ENCODE measurements at places on chromosomes 5 and 9.

DNA sequence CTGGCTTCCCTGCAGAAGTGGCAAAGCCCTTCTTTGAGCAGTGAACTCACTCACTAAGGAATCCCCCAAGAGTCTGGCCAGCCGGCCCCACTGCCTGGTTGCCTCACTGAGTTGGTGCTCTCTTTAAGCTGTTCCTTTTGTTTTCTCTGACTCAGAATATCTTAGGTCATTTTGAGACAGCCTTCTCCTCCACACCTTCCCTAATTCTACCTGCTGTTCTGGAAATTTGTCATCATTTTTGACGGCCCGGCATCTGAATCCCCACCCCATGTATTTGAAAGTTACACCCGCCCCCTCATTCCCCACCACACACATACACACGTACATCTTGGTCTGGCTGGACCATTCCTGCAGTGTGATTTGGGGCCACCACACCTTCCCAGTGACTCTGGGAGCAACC is 41.8 kb downstream of the FGF1 start:
- H3K4me3 ChIP-seq = no peak overlapping the region
- no peak overlapping the region for H3K27ac ChIP-seq
- no peak for DNase-seq

GRCh38 chr5:123844873-123845272 is 332.9 kb downstream of the CSNK1G3 start:
- no peak overlapping the region for H3K4me3 ChIP-seq
- H3K27me3 ChIP-seq = no peaks in the 10 kb centered on the region
- H3K4me1 ChIP-seq = no peaks in the 10 kb centered on the region
- no peak for DNase-seq
- H3K36me3 ChIP-seq = no peaks in the 10 kb centered on the region

DNA sequence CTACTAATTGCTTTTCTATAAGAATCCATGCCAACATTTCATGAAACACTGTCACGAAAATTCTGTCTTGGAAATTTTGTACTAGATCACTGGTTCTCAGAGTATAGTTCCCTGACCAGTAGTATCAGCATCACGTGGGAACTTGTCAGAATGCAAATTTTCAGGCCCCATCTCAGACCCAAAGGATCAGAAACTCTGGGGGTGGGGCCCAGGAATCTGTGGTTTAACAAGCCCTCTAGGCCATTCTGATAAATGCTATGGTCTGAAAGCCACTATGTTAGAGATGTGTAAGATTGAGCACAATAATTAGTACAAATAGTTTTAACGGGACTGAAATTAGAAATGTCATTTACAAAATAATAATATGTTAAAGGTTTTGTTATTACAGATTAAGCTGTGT is 615.7 kb upstream of the ARRDC3 start:
- H3K36me3 ChIP-seq = no peaks in the 10 kb centered on the region
- H3K4me3 ChIP-seq = no peak overlapping the region
- no peak for DNase-seq
- no peaks in the 10 kb centered on the region for H3K27me3 ChIP-seq
- no peaks in the 10 kb centered on the region for H3K4me1 ChIP-seq

- no peak overlapping the region for H3K27ac ChIP-seq
- no peak overlapping the region for H3K4me3 ChIP-seq
- no peaks in the 10 kb centered on the region for H3K27me3 ChIP-seq
- H3K36me3 ChIP-seq = no peaks in the 10 kb centered on the region
Observed at GRCh38 chr9:136239983-136240330, 5.7 kb downstream of the QSOX2 start.

DNA sequence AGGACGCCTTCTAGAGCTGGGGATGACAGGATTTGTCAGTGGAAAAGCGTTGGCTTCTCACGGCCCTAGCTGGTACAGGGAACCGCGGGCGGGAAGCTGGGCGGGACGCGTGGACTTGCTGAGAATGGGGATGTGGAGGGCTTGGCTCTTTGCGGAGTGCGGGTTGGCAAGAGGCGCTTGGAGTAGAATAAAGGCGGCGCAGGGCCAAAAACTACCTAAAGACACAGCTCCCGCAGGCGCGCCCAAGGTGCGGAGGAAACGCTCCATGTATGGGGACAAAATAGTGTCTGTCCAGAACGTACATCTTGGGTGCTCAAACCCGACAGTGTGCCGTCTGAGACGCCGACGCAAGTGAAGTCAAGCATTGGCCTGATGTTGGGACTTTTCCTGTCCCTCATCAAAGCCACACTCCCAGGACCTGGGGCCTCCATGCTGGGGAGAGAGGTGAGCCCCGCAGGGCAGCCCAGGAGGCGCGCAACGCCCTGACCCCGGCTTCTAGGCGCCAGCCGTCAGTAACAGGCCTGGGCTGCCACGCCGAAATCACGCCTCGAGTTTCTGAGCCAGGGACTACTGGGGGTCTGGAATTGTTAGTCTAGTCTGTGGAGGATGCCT is 1.6 kb upstream of the NKX2-5 start:
- H3K4me1 ChIP-seq = peaks cover 3% of the 10 kb centered on the region
- H3K27ac ChIP-seq = no peak overlapping the region
- H3K4me3 ChIP-seq = no peak overlapping the region

DNA sequence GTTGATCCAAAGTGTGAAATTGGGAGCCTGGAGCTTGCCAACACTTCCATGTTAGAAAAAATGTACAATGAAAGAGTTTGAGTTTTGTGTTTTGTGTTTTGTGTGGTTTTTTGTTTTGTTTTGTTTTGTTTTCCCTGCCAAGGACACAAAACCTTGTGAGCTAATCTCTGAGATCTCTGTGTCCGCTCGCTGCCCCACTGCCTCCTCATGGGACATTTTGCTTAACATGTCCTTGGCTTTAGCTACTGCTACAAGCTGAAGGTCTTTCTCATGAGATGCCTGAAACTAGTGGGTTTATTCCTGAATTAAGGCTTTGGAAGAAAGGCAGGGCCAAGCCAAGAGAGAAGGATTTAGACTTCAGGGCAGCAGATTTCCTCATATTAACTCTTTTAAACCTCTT is 7.3 kb upstream of the JAKMIP2 start:
- H3K27ac ChIP-seq = no peak overlapping the region
- H3K4me1 ChIP-seq = no peaks in the 10 kb centered on the region
- no peak for DNase-seq
- no peaks in the 10 kb centered on the region for H3K27me3 ChIP-seq
- no peak overlapping the region for H3K4me3 ChIP-seq

DNA sequence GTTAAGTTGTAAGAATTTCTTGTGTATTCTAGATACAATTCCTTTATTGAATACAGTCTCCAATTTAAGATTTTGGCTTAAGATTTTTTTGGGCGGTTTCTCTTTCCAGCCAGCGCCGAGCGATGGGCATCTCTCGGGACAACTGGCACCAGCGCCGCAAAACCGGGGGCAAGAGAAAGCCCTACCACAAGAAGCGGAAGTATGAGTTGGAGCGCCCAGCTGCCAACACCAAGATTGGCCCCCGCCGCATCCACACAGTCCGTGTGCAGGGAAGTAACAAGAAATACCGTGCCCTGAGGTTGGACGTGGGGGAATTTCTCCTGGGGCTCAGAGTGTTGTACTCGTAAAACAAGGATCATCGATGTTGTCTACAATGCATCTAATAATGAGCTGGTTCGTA is 278.7 kb upstream of the TARS1 start:
- H3K4me3 ChIP-seq = no peak overlapping the region
- no peak for DNase-seq
- no peaks in the 10 kb centered on the region for H3K36me3 ChIP-seq
- H3K27me3 ChIP-seq = no peaks in the 10 kb centered on the region

DNA sequence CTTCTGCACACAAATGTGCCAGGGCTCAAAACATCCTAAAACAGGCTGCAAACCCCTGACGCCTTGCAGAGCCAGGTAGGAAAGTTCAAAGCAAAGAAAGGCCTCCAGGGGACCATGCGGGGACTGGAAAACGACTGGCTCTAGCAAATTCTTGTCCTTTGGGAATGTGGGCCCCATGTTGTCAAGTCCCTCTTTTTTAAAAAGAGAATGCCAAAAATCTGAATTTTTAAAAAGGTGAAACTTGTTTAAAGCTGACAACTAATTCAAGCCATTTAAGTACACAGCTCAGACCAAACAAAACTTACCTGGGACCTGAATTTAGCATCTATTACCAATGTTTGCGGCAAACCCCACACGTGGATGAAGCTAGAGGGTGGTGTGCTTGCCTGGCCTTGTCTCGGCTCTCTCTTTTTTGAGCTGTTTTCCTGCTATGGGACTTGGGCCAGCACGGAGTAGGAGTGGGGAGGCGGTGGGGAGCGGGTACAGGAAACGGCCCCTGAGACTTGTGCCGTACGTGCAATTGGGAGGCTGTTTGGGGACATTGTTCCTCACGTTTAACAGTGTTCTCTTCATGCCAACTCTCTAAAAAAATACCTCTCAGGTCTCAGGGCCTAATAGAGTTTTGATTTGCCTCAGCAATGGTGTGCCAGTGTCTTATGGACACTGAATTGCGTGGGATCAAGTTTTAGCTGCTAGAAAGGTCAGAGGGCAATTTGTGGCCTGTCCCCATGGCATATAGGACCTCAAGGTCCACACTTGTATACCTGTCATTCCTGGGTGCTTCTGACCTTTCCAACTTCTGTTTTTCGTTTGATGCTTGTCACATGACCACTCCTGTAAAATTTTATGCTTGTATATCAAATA is 15.1 kb upstream of the PHF19 start:
- no peaks in the 10 kb centered on the region for H3K36me3 ChIP-seq
- no peak overlapping the region for H3K4me3 ChIP-seq
- peaks cover 4% of the 10 kb centered on the region for H3K4me1 ChIP-seq
- DNase-seq = no peak
- H3K27me3 ChIP-seq = no peaks in the 10 kb centered on the region

DNA sequence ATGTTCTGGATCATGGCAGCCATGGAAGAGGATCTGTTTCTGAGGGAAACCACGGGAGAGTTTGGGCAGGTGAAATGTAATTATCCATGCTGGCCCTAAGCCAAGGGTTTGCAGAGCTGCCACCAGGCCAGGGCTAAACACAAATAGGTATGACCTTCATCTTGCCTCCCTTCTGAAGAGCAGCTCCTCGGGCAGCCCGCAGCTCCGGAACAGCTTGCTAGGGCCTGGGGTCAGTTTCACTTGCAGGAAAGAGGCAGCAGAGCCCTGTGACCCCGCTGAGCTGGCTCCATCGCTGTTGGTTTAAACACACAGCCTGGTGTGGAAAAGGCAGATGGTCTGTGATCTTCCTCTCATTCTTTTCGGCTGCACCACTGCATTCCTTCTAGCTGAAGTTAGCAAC is 141.4 kb downstream of the TMEM38B start:
- H3K36me3 ChIP-seq = no peaks in the 10 kb centered on the region
- no peak overlapping the region for H3K4me3 ChIP-seq
- H3K4me1 ChIP-seq = no peaks in the 10 kb centered on the region
- no peaks in the 10 kb centered on the region for H3K27me3 ChIP-seq
- no peak for DNase-seq
- H3K27ac ChIP-seq = no peak overlapping the region

DNA sequence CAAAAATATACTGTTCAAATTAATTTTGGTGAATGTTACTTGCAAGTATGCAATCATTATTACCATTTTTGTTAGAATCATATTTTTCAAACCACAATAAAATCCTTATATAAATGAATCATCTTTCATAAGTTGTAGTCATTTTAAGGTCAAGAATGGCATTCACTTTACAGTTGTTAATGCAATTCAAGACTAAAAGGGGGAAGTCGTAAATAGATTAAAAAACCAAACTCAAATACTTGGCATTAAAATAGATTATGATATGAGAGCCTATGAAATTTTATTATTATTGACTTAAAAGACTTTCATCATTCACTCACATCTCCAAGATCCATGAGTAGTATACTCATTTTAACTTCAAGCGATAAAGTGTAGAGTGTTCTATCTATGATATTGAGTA is 11.6 kb downstream of the CDH9 start:
- H3K27ac ChIP-seq = no peak overlapping the region
- no peak for DNase-seq
- no peaks in the 10 kb centered on the region for H3K4me1 ChIP-seq
- no peak overlapping the region for H3K4me3 ChIP-seq
- no peaks in the 10 kb centered on the region for H3K27me3 ChIP-seq

DNA sequence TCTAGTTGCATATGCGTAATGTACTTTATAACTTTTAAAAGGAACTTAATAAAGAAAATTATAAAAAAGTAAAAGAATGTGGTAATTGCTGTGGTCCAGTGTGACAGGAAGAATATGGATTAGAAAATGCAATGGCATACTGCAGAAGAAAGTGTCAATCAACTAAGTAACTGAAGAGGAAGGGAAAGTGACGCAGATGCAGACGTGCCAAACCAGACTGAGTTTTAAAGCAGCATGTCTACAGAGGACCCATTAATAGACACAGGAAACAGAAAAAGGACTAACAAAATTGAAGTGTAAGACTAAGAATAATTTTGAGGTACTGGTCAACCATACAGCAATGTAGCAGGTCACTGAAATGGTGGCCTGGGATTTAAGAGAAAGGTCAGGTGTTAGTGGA is 73.3 kb downstream of the DPYSL3 start:
- no peak for DNase-seq
- peaks cover 4% of the 10 kb centered on the region for H3K4me1 ChIP-seq
- H3K4me3 ChIP-seq = no peak overlapping the region
- no peak overlapping the region for H3K27ac ChIP-seq
- H3K36me3 ChIP-seq = no peaks in the 10 kb centered on the region

GRCh38 chr5:175104677-175105076 is 339.3 kb downstream of the DRD1 start:
- DNase-seq = no peak
- no peaks in the 10 kb centered on the region for H3K27me3 ChIP-seq

- no peaks in the 10 kb centered on the region for H3K27me3 ChIP-seq
- H3K4me3 ChIP-seq = no peak overlapping the region
- H3K4me1 ChIP-seq = no peaks in the 10 kb centered on the region
- no peak overlapping the region for H3K27ac ChIP-seq
- no peak for DNase-seq
Observed at GRCh38 chr9:127119320-127119709, 3.1 kb downstream of the ANGPTL2 start.

- H3K36me3 ChIP-seq = no peaks in the 10 kb centered on the region
- no peak overlapping the region for H3K4me3 ChIP-seq
- no peaks in the 10 kb centered on the region for H3K4me1 ChIP-seq
Observed at GRCh38 chr5:36614657-36615308, 8.4 kb downstream of the SLC1A3 start.

DNA sequence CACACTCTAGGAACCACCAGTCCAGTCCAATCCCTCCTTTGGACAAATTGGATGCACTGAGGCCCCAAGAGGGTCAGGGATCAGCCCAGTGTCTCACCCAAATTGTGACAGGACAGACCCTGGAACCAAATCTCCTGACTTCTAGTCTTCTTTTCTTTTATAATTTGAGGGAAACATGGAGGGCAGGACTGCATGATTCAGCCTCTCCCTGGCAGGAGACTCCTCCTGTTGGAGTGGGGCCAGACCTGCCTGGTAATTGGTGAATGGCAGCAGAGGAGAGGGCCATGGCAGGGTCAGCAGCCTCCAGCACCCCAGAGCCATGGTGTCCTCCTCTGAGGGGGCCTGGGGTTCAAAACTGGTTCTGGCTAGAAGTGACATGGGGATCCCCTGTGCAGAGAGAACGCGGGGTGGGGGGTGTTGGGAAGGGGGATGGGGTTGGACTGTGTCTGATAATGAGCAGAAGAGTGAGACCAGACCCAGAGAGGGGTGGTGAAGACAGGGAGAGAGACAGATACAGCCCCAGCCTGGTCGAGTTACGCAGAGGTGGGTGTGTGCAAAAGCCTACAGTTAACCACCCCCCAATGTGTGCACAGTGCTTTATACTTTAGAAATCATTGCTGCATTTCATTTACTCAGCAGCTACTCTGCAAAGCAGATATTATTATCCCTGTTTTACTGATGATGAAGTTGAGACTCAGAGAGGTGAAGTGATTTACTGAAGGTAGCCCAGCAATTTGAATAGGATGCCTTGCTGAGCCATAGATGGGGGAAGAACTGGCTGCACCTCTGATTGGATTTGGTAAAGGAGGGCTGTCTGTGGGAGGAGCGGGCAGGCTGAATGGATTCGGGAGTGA is 3.8 kb upstream of the SYNPO start:
- no peaks in the 10 kb centered on the region for H3K27me3 ChIP-seq
- no peak overlapping the region for H3K4me3 ChIP-seq
- no peaks in the 10 kb centered on the region for H3K36me3 ChIP-seq
- H3K4me1 ChIP-seq = no peaks in the 10 kb centered on the region
- DNase-seq = peak; percentile 73
